ENCODE measurements at places on chromosomes 6 and 20. TPM values are rescaled to one million over a fixed set of nuclear protein-coding genes. Genes with fewer than 3 reads are reported as not detected.

DNA sequence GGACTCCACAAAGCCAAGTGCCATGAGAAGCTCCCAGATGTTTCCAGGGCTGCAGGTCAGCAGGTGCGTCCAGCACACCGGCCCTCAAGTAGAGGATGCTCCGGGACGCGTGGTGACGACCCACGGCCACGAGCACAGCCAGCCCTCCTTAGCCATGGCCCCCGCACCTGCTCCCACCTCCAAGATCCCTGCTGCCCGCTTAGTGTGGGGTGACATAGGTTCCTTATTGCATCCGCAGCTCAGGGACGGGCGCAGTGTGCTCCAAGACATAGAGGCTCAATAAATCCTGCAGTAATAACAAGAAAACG, 138.1 kb upstream of the RPS6KA2 start:
- H3K4me3 ChIP-seq = no peak overlapping the region
- no peak overlapping the region for H3K27ac ChIP-seq
- no peaks in the 10 kb centered on the region for H3K27me3 ChIP-seq
- no peak for DNase-seq
- H3K4me1 ChIP-seq = peaks cover 6% of the 10 kb centered on the region

DNA sequence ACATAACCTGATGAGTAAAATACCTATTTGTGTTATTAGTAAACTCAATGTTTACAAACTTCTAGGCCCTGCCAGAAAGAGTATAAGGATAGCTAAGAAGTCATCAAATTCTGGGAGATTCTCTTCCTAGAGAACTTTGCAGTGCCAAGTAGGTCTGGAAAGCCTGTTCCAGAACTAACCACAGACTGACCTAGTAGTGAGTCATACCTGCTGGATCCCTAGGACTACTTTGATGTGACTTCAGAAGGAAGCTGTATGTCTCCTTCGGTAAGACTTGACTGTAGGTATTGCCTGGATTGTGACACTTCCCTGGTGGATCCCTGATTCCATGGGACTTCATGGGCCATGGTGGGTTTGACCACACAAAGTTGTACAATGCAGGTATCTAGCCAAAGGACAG, 131.7 kb downstream of the DNAH8 start:
- H3K4me1 ChIP-seq = no peaks in the 10 kb centered on the region
- DNase-seq = no peak
- H3K27ac ChIP-seq = no peak overlapping the region
- no peaks in the 10 kb centered on the region for H3K27me3 ChIP-seq
- no peaks in the 10 kb centered on the region for H3K36me3 ChIP-seq

GRCh38 chr6:149901444-149902140, 3.7 kb upstream of the RAET1E start:
- DNase-seq = no peak
- H3K27me3 ChIP-seq = no peaks in the 10 kb centered on the region
- no peaks in the 10 kb centered on the region for H3K4me1 ChIP-seq
- H3K36me3 ChIP-seq = peaks cover 5% of the 10 kb centered on the region

GRCh38 chr6:46174904-46175303, 4.1 kb upstream of the ENPP5 start:
- peaks cover 9% of the 10 kb centered on the region for H3K4me1 ChIP-seq
- H3K27ac ChIP-seq = no peak overlapping the region
- no peaks in the 10 kb centered on the region for H3K36me3 ChIP-seq
- DNase-seq = no peak

The OR2J3 gene
- 0.10 TPM for total RNA-seq

All from spinal cord (tissue), 10 donors.